ENCODE measurements at places on chromosomes 1 and 21.

- no peak for DNase-seq
These were observed 56.1 kb downstream of the MIER1 start for GRCh38 chr1:66980745-66981367.

GRCh38 chr21:43608225-43608624, 51.1 kb downstream of the HSF2BP start:
- no peak for DNase-seq

DNA sequence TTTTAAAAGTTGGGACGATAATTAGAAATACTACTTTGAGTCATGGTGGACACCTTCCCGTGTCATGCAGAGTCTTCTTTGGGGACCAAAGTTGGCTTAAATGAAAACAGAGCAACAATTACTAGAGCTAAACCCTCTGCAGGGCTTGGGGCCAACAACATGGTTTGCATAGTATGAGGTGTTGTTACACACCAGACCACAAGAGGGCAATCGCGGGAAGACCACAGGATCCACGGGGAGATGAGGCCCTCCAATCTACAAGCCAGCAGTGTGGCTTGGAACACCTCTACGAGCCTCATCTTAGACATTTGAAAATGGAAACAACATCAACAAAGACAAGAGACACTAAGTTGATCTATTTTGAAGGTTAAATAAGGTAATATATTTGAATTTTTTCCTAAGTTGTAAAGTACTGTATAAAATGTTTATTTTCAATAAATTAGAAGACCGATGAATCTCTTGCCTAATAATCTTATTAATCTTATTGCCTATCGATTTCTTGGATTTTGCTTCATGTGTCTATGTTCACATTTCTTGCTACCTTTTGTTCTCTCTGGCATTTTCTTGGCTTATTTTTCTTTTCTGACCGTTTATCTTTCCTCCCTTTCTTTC, 8.2 kb upstream of the SMCP start:
- DNase-seq = peak; percentile 23

DNA sequence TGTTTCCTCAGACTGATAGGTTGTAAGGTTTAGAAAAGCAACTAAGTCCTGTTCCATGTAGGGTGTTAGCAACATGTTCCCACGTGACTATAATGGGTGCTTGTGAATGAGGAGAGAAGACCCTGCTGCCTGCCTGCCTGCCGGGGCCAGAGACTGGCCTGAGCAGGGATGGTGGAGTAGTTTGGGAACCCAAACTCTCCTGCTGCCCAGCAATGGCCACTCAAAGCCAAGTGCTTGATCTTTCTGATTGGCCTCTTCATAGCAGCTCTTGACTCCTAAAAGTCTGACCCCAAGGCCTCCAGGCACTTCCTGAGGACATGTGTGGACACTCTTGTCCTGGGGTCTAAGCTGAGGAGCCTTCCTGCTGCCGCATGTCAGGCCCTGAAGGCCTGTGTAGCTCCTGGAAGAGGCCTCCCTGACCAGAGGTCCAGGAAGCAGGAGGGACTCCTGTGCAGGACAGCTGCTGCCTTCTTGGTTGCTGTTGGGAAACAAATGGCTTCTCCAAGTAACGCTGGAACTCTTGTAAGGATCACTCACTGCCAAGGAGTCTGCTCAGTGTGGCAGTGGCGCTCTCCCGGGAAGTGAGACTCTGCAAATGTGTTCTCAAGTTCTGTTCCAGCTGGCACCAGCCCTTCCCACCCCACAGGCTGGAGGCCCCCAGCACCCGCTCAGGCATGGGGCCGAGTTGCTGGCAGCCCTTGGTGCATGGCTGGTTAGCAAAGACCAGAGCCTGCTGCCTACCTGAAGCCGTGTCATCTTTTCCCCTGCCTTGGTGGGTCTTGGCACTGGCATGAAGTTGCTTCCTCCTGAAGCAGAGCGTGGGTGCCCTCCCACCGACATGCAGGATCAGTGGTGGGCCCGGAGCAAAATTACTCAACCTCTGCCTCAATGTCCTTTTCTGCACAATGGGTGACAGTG, 35.5 kb downstream of the MAN1C1 start:
- no peak for DNase-seq

GRCh38 chr1:84410328-84411095, 12.2 kb downstream of the DNASE2B start:
- DNase-seq = no peak

- DNase-seq = no peak
These were observed 1.7 kb upstream of the TMEM51 start for GRCh38 chr1:15151871-15152270.

DNA sequence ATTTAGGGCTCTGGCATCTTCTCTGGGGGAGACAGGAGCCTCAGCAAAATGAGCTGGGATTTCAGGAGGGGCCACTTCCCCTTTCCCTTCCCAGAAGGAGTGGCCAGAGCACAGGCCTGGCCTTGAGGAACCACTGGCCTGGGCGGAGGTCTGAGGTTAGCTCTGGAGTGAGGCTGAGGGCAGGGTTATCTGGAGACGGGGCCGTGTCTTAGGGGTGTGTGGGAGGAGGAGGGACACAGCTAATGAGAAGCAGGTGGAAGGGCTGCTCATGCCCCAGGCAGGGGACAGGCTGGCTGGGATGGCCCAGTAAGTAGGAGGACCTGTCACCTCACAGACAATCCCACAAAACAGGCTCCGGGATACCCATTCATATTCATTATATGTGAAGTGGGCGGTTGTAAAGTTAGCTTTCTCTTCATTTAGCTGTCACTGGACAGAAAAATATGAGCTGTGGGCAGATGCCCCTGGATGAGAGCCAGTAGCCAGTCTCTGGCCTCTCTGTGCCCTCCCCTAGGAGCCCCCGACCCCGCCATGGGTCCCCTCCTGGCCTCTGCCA, 12.4 kb downstream of the ALX3 start:
- no peak for DNase-seq

DNA sequence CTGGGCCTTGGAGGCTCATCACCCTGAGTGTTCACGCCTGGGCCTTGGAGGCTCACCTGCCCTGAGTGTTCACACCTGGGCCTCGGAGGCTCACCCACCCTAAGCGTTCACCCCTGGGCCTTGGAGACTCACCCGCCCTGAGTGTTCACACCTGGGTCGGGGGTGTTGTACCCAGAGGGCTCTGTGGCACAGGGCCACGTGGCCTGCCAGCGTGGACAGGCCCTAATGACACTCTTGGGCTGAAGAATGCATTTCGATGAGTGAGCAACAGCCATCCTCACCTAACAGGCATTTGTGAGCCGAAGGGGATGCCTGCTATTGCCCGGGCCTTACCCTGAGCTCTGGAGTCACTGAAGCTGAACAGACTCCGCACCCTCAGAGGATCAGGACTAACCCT, 17.5 kb downstream of the SLC19A1 start:
- no peak for DNase-seq

DNA sequence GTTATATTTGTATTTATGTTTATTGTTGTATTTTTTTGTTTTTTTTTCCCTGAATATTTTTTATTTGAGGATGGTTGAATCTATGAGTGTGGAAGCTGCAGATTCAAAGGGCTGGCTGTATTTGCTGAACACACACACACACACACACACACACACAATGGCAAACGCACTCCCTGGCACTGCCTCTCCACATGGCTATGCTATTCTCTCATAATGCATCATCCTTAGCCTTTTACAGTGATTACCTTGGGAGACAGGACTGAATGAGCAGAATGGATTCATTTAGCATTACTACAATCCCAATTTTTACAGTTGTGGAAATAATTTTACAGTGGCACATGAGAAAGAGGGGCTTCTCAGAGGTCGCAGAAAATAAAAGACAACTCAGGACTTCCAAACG, 390.1 kb downstream of the PCP4 start:
- no peak for DNase-seq

DNA sequence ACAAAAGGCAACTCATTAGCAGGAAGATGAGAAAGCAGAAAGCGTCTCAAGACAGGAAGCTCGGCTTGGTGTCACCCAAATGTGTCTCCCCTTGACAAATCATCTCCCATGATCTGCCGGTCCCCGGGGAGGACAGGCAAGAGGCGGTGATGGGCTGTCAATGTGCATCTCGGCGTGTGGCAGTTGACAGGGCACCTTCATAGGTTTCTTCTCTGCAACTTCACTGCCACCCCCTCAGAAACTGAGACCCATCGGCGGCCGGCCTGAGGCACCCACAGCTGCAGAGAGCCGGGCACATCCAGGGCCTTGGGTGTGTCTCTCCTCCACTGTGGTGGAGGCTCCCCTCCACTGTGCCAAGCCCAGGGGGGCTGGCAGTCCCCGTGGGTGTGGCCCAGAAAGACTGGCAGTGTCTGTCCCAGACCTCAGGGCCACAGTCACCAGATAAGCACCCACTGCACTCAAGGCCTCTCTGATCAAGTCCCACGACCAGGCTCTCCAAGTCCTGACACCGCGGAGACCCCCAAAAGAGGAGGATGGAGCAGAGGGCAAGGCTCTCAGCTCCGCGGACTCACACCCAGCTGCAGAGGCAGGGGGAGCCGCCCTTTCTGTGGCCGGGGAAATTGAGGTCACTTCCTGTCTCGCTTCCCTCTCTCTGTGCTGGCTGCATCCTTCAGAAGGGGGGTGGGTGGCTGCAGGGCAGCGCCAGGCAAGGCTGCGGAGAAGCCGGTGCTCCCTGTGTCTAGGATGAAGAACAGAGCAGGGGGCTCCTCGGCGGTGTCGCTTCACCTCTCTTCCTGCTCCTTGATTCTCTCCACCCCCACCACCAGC, 39.6 kb upstream of the LBR start:
- DNase-seq = peak; percentile 64

- DNase-seq = no peak
These were observed 1.6 kb upstream of the CLSTN1 start for GRCh38 chr1:9825093-9826074.

DNA sequence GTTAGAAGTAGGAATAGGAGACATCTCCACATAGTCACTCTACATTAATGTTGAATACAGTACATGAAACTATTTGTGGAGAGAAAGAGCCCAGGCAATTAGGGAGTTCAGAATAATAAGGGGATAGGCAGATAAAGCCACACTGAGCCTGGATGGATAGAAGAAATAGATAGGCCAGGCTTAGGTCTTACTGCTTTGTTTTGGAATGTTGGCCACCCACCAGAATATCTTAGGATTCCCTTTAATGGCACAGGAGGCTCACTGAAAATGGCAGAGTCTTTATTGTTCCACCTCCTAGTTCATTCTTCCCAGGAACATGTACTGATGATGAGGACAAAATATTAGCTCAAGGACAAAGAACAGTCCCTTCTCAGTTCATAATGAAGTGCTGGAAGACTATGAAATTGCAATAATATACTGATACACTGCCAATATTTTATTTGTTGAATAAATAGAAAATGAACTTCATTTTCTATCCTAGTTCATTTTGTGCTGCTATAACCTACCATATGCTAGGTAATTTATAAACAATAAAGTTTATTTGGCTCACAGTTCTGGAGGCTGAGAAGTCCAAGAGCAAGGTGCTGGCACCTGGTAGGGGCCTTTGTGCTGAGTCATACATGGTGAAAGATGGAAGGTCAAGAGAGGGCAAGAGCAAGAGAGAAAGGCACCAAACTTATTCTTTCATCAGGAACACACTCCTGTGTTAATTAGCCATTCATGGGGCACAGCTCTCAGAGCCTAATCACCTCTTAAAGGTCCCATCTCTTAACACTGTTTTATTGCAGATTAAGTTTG, 87.3 kb downstream of the TBX15 start:
- no peak for DNase-seq

- no peak for DNase-seq
These were observed 24.0 kb upstream of the WASF2 start for GRCh38 chr1:27513958-27514357.

DNA sequence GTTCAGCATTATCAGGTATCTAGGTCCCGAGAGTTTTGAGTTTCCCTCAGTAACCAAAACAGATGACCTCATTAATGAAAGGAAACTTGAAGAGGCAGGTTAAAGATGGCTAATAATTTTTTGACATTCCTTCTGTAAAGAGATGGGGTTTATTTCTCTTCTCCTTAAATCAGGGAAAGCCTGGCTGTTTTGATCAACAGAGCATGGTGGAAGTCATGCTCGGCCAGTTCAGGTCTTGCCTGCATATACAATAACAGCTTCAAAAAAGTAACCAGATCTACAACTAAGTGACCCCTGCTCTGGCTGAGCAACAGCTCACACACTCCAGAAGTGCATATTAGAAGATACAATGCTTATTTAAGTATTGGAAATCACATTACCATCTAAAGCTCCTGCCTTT, 36.6 kb upstream of the POU2F1 start:
- no peak for DNase-seq
